Stimulated activated CD4-positive, alpha-beta T cell treated with anti-CD3 and anti-CD28 coated beads, Interleukin-4, amount 100 ng/mL, for 48 hours (primary cell): ENCODE measurements at places on chromosomes 13 and 19.

GRCh38 chr13:85650613-85651012 lies 148.6 kb downstream of the SLITRK6 start:
- DNase-seq = no peak

DNA sequence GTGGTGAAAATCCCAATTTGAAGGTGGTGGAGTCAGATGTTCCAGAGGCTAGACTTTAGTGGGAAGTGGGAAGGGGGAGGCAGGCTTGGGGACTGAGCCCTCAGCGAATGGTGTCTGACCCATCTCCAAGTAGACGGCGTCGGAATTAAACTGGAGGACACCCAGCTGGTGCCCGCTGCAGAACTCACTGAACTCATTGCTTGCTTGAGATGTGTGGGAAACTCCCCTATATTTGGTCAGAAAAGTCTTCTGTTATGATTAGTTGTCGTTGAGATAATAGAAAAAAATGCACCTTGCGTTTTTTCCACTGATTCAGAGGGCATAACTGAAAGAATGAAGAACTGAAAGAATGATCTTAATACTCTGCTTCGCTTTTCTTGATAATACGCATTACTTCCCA lies 871 bp upstream of the ZNF583 start:
- no peak for DNase-seq

- DNase-seq = peak; percentile 73
Measured at GRCh38 chr19:12801466-12802266, at the start of the genes PRDX2 and THSD8. Gene PRDX2 (minus strand): TSS chr19:12801800. CDS start chr19:12801261, 539 bp downstream. Gene THSD8 (plus strand): TSS chr19:12802069. CDS start chr19:12802072, 3 bp downstream.

DNA sequence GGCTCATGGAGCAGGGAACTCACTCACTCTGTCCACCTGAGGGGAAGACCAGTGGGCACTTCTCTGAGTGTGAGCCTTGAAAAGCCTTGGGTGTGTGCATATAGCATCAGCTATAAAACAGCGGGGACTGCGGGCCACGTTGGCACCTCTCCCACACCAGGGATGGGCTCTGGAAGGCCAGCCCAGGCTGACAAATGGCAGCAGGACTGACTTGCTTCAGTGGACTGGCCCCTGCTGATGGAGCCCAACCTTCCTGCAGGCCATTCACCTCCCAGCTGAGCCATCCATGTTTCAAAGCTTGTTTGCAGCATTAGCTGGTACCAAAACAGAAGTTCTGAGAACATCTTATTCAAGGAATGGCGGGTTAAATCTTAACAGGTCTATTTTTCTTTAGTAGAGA lies 21.0 kb downstream of the TSHZ3 start:
- no peak for DNase-seq

GRCh38 chr19:369876-370275 lies 25.3 kb upstream of the MIER2 start:
- DNase-seq = no peak

- DNase-seq = no peak
Measured at GRCh38 chr13:67620665-67621064, 390.5 kb upstream of the PCDH9 start.

DNA sequence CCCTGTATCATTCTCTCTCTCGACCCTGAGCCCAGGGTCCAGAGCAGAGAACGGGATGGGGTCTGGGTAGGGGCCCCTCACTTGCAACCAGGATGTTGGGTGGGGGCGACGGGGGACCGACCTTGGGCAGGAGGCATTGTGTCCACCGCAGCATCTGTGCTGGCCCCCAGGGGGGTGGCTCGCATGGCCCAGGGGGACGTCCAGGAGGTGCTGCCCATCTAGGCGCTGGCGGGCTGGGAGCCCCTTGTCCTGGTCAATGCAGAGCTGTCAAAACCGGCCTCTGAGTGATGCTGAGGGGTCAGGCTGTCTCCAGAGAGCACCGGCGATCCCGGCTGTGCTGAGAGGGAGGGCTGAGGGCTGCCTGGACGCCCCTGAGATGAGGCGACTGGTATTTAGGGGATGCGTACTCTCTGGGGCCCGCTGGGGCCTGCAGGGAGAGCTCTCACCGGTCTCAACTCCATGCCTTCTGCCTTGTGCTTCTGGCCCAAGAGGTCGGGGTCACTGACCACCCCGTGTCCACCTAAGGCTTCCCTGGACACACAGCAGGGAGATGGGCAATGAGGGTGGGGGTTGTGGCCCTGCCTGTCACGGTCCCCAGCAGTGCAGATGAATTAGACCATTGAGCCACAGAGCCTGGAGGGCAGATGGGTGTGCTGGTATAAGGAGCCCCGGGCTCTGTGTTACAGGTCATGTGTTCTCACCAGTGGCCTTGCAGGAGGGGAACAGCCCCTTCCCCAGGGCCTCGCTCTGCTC lies 8.6 kb downstream of the RPS9 start:
- no peak for DNase-seq
